HT-29 (cell line): ENCODE measurements at places on chromosomes 3 and 15.

GRCh38 chr15:96333131-96334016 lies 2.9 kb downstream of the NR2F2 start:
- peak; percentile 55 for DNase-seq

DNA sequence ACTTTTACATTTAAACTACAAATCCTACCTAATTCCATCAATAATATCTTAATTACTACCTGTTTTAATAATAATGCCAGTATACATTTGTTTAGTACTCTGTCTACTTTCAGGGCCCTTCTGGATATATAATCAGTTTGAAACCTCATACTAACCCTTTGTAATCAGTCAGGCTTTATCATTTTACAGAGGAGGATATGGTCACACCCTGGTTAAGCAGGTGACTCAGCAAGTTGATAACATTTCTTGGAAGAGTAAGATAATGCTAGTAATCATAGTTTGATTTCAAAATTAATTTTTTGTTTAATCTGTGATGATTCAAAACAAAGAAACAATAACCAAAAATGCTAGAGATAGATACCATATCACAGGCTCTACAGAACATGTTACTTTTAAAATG lies 208.2 kb upstream of the MANF start:
- DNase-seq: no peak

- no peak for DNase-seq
These were observed 19.5 kb downstream of the PLXNB1 start for GRCh38 chr3:48410205-48411040.

- DNase-seq: no peak
These were observed 65.5 kb downstream of the TRIM69 start for GRCh38 chr15:44801797-44802196.

- DNase-seq: no peak
These were observed 35.5 kb upstream of the ATP1B3 start for GRCh38 chr3:141840737-141841544.

GRCh38 chr3:12328132-12328836 lies 39.4 kb downstream of the PPARG start:
- no peak for DNase-seq

GRCh38 chr3:185421577-185422232 lies 58.8 kb downstream of the MAP3K13 start:
- no peak for DNase-seq

DNA sequence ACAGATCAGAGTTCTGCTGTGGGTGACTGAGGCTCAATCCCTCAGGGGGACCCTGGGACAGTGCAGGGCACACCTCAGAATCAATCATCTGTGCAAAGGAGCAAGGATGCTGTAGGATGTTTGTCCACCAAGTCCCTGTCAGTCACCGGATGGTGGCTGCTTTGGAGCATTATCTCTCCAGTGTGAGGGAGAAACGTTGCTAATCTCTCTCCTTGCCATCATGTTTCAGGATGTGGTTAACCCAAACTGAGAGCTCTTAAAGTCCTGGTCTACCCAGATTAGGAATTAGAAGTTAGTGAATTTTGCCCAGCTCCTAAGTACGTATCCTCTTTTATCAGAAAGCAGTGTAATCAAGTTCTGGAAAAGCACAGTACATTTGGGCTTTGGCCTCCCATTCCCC lies 26.2 kb upstream of the LRRC3B start:
- no peak for DNase-seq

- DNase-seq: peak; percentile 51
These were observed 106.6 kb downstream of the SSR3 start for GRCh38 chr3:156448300-156448699.

GRCh38 chr3:111609700-111610099 lies 14.6 kb upstream of the ZBED2 start:
- DNase-seq: no peak

- no peak for DNase-seq
These were observed 40.8 kb upstream of the MED12L start for GRCh38 chr3:151044706-151045105.

DNA sequence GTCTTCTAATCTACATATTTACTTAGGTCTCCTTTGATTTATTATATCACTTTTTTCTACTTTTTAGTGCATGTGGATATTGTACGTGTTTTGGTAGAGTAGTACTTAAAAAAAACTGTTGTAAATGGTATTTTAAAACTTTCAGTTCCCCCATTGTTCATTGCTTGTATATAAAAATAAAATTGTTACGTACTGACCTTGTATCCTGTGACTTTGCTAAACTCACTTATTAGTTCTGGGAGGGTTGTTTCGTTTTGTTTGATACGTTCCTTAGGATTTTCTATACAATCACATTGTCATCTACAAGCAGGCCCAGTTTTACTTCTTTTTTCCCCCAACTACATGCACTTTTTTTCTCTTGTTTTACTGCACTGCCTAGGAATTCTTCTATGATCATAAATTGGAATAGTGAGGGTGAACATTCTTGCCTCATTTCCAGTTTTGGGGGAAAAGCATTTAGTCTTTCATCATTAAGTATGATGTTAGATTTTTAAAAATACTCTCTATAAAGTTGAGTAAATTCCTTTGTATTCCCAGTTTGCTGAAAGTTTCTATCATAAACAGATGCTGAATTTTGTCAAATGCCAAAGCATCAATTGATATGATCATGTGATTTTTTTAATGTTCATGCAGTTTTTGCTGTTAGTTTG lies 33.5 kb upstream of the ACKR4 start:
- no peak for DNase-seq

DNA sequence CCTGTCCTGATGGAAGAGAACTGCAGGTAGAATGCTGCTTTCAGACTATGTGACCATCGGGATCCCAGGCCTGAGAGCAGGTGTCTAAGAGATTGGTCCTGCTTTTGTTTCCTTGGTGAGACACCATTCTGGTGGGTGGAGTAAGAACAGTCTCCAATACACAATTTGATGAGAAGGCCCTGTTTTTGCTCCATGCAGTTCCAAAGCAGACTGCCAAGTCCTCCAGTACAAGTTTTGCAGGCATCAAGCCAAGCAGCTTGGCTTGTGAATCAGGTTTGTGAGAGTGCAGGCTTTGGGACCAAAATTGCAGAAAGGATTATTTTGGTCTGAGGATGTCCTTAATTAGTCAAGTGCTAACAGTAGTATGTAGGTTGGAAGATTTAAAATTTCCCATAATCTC lies 381.6 kb downstream of the FOXP1 start:
- no peak for DNase-seq

GRCh38 chr15:32641517-32642059 lies at the start of gene SCG5:
Gene SCG5, plus strand, starts transcription at chr15:32641710. Its CDS starts 1,883 bp downstream, at chr15:32643593.
- peak; percentile 54 for DNase-seq

- no peak for DNase-seq
These were observed 309.3 kb downstream of the LRRC3B start for GRCh38 chr3:26931896-26932295.

- no peak for DNase-seq
These were observed 25.4 kb downstream of the KLHL25 start for GRCh38 chr15:85769182-85769900.

- DNase-seq: no peak
These were observed 44.7 kb downstream of the GOLIM4 start for GRCh38 chr3:168051070-168051469.
